ENCODE measurements at places on chromosomes 5 and 9. TPM values are rescaled to one million over a fixed set of nuclear protein-coding genes. Genes with fewer than 3 reads are reported as not detected.

EIF4E1B gene
- not detected for total RNA-seq

ASPN gene
- total RNA-seq, result not detected

NR5A1 gene
- total RNA-seq, result not detected

RAI14 gene
- 0.66 TPM for total RNA-seq

RMRP gene
- total RNA-seq, result 11,936 TPM

EQTN gene
- total RNA-seq, result not detected

PLPP7 gene
- 0.13 TPM for total RNA-seq

MAMDC4 gene
- 14.6 TPM for total RNA-seq

KLHL3 gene
- total RNA-seq, result 25.4 TPM

SHOC1 gene
- not detected for total RNA-seq

NUP214 gene
- total RNA-seq, result 54.4 TPM

RASEF gene
- 0.08 TPM for total RNA-seq

KLHL9 gene
- total RNA-seq, result 19.3 TPM

EGFLAM gene
- total RNA-seq, result not detected

GGTA1 gene
- total RNA-seq, result not detected

OR1J2 gene
- not detected for total RNA-seq

TRAF1 gene
- 76.4 TPM for total RNA-seq

WWC1 gene
- 0.35 TPM for total RNA-seq

PCDHGB6 gene
- total RNA-seq, result not detected

All from activated naive CD4-positive, alpha-beta T cell treated with anti-CD3 and anti-CD28 coated beads, Interleukin-2, amount 10 ng/mL, durations not matched to agents 5 hours and 36 hours (primary cell).